ENCODE measurements at places on chromosomes 7 and 10.

GRCh38 chr7:94133460-94133859 is 129.3 kb upstream of the BET1 start:
- DNase-seq: no peak

DNA sequence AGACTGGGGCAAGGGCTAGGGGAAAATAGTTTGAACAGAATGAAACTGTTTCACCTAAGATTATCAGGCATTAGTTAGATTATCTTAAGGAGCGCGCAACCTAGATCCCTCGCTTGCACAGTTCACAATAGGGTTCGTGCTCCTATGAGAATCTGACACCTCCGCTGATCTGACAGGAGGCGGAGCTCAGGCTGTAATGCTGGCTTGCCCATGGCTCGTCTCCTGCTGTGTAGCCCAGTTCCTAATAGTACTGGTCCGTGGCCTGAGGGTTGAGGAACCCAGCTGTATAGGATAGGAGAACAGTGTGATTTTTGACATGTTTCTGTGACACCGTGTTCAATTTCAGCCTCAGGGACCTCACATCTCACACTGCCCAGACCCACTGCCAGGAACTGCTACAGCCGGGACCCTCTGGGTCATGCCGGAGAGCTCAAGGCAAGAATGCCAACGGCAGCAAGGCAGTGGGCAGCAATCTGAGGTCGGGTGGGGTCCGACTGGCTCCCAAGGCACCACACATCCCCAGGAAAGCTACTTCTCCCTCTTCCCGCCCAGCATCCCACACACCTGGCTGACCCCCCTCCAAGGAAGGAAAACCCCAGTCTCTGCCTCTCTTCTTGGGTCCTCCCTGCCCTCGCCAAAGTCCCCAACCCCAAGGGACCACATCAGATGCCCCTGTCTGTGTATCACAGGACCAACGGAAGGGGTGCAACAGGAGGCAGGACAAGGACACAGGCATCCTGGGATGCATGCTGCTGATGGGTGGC is 31.7 kb downstream of the CAMK2B start:
- DNase-seq: no peak

DNA sequence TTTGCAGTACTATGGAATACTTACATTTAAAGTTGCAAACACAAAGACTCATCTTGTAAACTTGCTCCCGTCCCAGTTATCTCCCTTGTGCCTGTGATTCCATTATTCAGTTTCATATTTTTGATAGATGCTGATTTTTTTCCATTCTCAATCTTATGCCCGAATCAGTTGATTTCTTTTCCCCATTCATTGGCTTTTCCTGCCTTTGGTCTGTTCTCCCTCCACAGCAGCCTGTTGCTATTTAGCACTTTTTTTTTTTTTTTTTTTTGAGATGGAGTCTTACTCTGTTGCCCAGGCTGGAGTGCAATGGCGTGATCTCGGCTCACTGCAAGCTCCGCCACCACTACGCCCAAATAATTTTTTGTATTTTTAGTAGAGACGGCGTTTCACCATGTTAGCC is 78.0 kb downstream of the ABCC2 start:
- no peak for DNase-seq

- no peak for DNase-seq
Measured at GRCh38 chr10:80187060-80187459, 18.3 kb downstream of the ANXA11 start.

GRCh38 chr10:15809450-15809849 is 50.9 kb downstream of the MINDY3 start:
- no peak for DNase-seq

DNA sequence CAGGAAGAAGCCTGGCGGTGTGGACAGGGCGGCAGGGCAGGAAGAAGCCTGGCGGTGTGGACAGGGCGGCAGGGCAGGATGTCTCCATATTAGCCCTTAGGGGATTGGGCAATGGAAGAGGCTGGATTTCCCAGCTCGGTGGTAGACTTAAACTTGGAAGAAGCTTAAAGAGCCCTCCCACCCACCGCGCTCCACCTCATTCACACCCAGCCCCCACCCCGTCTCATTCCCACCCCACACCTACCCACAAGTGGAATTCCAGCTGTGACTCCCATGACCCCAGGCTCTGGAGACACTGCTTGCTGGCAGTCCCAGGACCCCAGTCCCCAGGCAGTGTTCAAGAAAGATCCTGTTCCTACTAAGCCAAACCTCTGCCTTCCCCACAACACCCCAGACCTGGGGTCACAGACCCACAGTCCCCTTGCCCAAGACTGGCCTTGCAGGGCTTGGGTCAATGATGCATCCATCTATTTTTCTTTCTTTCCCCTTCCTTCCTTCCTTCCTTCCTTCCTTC is 34.0 kb downstream of the SPDYE6 start:
- DNase-seq: no peak

DNA sequence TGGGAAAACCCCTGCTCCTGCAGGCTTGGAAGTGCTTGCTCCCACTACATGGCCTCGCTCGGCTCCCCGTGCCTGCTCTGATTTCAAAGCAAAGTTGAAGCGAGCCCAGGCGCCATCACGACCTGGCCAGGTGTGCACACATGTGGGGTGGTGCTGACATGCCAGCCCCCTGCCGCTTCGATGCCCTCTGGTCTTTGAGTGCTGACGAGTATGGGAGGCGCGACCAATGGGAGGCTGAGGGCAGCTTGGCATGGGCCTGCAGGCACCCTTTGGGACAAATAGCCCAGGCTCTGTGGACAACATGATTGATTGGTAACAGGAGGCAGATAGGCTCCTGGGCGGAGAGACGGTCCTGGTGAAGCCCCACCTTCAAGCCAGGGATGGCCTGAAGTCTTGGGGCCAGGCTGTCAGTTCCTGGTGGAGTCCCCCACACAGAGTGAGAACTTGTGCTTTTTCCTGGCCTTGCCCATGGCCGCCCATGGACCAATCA is 252.4 kb upstream of the SEMA3A start:
- DNase-seq: no peak

GRCh38 chr7:78499283-78499682 is 700.7 kb downstream of the PHTF2 start:
- DNase-seq: no peak

- no peak for DNase-seq
Measured at GRCh38 chr7:33504266-33504665, 374.9 kb downstream of the BBS9 start.

DNA sequence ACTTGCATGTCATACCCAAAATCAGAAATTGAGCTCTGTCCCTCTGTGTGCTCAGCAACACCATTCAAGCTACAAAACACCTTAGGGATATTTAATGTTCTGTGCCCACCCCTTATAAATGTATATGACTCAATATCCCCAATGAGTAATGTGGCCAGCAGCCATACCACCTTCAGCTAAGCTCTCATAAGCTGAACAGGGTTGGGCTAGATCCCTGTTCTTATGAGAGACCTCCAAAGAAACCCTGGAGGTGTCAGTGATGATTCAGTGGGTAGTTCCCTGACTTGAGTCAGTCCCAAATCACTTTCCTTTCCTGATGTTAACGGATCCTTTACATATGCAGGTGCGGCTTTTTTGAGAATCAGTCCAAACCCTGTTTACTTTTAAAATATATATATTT is 253.8 kb downstream of the CREB5 start:
- DNase-seq: no peak

GRCh38 chr7:150479023-150479716 is 28.7 kb downstream of the GIMAP8 start:
- no peak for DNase-seq

GRCh38 chr7:104179178-104179577 is 28.6 kb downstream of the ORC5 start:
- no peak for DNase-seq

DNA sequence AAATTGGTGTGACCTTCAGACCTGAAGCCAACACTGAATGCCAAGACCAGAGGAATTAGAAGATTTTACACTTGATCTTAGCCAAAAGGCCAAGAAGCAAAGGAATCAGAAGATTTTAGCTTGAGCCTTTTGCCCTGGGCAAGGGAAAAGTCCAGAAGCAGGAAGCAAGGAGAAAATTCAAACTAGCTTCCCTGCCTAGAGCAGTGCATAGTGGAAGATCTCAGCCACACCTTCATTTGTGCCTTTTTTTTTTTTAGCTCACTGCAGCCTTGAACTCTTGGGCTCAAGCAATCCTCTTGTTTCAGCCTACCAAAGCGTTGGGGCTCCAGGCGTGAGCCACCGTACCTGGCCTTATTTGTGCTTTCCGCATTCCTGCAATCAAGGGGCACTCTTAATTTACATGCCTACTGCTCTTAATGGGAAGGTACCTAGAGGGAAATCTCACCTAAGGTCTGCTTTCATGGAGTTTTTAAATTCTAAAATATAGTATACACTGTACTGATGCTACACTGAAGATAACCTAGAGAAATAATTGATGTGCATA is 8.3 kb upstream of the PIP4K2A start:
- DNase-seq: no peak

- no peak for DNase-seq
Measured at GRCh38 chr10:24215196-24215595, 6.3 kb downstream of the KIAA1217 start.

DNA sequence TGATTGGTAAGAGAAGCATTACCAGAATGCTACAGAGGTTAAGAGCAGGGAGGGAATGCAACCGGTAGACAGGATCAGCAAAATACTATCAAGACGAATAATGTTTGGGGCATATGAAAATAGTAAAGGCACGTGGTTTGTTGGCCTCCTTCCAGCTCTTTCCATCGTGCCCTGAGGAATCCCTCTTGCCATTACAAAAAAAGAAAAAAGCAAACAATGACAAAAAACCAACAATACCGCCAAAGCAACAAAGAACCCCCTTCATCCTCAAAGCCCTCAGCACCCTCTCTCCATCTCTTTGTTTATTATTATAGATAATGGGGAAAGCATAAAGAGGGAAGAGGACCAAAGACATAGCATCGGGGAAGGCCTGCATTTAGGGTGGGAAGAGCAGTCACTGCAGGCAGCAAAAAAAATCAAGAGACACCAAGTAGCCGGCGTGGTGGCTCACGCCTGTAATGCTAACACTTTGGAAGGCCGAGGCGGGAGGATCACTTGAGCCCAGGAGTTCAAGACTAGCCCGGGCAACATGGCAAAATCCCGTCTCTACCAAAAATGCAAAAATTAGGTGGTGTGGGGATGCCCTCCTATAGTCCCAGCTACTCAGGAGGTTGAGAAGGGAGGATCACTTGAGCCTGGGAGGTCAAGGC is 78.0 kb downstream of the HIP1 start:
- no peak for DNase-seq

DNA sequence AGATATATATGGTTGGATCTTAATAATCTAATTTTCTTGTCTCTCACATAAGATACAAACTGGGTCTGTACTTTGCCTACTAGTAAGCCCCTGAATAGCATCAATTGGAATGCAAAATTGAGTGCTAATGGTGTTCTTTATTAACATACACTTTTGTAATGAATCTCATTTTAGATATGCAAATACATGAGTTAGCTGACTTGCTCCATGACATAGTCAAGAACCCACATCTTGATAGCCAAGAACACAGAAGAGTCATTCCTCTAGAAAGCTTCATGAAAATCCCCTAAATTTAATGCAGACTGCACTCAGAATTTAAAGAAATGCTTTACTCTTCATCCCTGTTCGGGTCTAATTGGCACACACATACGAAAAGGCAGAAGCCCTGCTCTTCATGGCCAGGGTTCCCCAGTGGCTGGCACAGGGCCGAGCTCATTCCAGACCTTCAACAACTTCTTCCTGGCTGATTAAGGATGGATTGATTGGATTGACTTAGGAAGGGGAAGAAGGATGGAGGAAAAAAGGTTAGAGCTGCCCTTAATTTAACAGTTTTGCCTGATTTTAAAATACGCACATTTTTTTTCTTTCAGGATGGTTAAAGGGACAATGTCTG is 431.1 kb upstream of the KLF6 start:
- no peak for DNase-seq

- no peak for DNase-seq
Measured at GRCh38 chr10:17423632-17424186, 30.7 kb downstream of the ST8SIA6 start.

DNA sequence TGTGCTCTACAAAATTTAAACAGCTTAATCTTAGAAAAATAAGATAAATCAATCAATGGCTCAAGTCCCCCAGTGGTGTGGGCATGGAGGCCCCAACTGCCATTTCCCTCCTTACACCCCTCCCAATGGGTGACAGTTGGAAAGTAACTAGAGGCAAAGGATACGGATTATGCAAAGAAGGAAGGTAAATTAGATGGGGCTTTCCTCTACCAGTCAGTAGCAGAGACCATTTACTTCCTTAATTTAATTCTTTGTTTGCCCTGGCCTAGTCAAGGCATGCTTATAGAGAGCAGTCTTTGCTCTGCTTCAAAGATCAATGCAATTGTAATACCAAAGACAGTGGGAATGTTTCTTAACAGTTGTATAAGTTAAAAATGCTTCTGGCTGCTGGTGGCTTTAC is 63.3 kb upstream of the PAPSS2 start:
- DNase-seq: no peak

DNA sequence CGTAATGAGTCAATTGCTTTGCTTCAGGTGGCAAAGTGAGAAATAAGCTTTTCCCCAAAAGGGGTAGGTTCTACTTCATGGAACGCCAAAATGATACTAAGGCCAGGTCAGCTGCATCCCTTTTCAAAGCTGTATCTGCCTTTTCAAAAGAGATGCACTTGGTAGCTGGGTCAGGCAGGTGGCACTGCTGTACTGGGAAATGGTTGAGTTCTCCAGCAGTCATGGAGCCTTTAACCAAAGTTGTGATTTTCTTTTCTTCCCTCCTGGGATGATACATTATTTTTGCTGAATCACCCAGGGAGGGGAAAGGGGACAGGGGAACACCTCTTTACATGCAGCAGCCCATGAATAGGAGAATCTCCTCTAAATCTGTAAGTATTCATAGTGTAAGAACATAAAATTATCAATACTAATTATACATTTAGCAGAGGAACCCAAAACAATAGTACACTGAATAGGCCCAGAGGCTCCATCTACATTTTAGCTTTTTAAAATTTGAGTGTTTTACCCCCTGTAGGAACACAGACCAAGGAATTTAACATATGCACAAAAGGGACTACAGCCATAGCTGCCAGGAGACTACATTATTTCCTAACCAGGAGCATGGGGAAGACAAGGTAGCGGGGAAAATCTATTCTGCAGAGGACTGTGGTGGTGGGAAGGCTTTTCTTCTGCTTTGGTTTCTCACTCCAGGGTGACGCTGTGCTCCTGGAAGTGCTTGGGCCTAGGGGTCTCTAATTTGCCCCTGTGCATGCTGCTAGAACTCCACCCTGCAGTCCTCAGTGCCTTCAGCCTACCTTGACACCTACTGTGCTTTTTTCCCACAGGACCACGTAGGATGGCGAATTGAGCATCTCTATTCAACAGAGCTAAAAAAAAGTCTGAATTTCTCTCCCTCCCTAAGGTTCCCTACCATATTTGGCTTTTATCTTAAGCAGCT is 6.4 kb upstream of the GPR22 start:
- no peak for DNase-seq

DNA sequence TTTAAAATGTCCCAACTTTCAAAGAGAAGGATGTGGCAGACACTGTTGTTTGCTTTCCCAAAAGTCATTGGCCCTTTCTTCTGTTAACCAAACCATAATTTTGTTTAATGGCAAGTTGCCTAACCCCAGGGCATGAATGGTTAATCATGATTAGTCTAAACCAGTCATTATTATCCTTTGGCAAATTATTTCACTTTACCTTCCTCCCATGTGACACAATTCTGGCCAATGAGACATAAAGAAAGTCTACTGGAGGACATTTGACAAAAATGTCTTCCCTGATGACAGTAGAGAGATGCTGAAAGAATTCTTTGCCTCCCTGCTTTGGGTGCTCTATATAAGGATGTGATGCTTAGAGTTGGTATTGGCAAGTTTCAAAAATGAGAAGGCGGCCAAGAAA is 101.9 kb downstream of the PODXL start:
- no peak for DNase-seq

GRCh38 chr10:8369666-8370065 is 315.2 kb downstream of the GATA3 start:
- no peak for DNase-seq

All from stimulated activated CD8-positive, alpha-beta memory T cell treated with anti-CD3 and anti-CD28 coated beads, Interleukin-15, amount 100 ng/mL, for 4 hours (primary cell).